ENCODE measurements at places on chromosomes 1 and 21.

GRCh38 chr21:43343095-43343991 lies 83.6 kb downstream of the SIK1 start:
- no peak for DNase-seq

- no peak for DNase-seq
Measured at GRCh38 chr1:21396516-21396915, 43.4 kb upstream of the NBPF3 start.

DNA sequence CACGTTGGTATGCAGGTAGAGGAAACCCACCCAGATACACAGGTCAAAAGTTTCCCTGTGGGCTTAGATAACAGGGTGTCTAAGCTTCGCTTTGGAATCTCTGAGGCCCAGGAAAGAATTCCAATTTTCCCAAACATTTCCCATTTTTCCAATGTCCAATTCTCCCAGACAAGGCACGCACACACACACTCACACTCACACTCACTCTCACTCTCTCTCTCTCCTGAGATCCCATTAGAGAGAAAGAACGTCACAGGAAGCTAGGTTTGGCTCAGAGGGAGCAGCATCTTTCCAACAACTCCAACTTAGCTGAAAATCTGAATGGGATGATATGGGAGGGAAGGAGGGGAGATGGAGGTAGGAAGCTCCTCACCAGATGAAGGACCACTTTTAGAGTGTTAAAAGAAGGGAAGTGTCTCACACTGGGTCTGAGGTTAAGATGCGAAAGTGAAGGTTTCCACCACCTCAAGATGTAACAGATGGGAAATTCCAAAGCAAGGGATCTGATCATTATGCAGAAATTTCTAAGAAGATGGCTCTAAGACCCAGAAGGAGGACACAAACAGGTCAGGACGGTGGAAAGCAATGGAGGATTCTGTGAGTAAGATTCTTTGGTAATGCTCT lies 63.5 kb downstream of the GNG12 start:
- no peak for DNase-seq

DNA sequence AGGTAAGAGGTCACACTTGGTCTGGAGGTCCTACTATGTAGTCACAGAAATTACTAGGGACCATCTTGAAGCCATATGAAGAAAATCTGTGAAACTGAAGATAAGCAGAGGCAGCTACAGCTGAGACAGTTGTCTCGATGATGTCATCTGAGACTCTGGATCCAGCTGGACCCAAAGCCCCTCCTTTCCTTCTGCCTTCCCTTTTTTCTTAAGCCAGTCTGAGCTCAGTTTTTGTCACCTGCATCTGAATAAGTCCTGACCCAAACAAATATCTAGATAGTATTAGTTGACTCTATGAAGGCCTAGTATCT lies 143.3 kb downstream of the ETS2 start:
- DNase-seq = no peak

- DNase-seq = no peak
Measured at GRCh38 chr1:75791022-75791421, 5.0 kb downstream of the RABGGTB start.

DNA sequence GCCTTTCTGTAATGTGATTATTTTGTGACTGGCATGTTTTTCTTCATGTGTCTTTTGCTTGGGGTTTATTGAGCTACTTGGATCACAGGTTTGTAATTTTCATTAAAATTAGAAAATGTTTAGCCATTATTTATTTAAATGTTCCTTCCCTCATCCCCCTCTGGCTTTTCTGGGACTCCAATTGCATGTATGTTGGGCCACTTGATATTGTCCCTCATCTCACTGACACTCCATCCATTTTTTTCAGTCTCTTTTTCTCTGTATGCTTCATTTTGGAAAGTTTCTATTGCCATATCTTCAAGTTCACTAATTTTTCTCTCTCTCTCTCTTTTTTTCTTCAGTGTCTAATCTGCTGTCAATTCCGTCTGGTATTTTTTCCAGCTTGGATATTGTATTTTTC lies 390.1 kb downstream of the PRDM2 start:
- no peak for DNase-seq

- DNase-seq = no peak
Measured at GRCh38 chr1:54327386-54328065, 78.7 kb downstream of the SSBP3 start.

GRCh38 chr21:33969581-33969980 lies 54.0 kb upstream of the ATP5PO start:
- DNase-seq = no peak

DNA sequence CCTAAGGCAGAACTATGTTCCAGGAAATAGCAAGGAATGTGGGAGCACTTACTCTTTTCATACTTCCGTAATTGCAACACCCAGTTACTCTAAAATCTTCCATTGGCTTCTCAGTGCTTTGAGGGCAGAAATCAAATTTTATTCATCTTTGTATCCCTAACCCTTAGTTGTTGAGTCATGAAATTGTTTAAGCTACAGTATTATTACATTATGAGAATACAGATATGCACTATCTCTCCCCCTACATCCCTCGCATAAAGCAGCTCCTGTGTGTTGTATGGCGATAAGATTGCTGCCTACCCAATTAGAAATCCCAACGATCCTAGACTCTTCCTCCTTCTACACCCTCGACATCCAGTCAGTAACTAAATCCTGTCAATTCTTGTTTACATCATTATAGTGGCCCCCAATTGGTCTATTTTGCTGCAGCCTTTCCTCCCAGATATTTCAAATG lies 2.6 kb downstream of the AIDA start:
- no peak for DNase-seq

DNA sequence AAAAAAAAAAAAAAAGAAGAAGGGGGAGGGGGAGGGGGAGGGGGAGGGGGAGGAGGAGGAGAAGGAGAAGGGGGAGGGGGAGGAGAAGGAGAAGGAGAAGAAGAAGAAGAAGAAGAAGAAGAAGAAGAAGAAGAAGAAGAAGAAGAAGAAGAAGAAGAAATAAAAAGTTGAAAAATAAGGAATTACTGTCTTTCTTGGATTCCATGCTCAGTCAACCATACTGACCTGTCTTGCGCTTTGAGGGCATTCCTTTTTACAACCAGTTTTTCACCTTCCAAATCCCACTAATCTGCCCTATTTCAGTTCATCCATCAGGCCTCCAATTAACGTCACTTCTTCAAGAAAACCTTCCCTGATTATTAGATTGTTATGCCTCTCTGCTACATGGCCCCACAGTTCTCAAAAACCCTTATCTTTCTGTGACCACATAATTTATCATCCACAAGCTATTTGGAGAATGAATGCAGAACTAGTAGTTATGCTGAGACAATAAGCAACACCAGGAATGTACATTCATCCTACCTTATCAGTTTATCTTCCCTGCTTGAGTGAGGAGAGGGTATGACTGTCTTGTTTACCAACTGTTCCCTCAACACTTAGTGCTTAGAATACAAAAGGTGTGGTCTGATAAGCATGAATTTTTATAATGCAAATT lies 57.5 kb upstream of the GUCA2A start:
- DNase-seq = no peak

- DNase-seq = no peak
Measured at GRCh38 chr1:199087144-199087543, 448.3 kb downstream of the PTPRC start.

DNA sequence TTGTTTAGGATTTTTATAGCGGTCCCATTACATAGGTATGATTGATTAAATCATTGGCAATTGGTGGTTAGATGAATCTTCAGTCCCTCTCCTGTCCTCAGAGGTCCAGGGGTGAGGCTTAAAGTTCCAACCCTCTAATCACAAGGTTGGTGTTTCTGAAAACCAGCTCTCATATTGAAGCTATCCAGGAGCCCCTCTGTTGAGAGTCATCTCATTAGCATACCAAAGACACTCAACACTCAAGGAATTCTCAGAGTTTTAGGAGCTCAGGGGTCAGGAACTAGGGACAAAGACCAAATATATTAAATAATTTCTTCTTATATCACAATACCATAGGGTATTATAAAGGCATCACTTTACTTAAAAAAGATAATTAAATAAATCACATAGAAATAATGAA lies 23.3 kb downstream of the FCRL2 start:
- DNase-seq = no peak

DNA sequence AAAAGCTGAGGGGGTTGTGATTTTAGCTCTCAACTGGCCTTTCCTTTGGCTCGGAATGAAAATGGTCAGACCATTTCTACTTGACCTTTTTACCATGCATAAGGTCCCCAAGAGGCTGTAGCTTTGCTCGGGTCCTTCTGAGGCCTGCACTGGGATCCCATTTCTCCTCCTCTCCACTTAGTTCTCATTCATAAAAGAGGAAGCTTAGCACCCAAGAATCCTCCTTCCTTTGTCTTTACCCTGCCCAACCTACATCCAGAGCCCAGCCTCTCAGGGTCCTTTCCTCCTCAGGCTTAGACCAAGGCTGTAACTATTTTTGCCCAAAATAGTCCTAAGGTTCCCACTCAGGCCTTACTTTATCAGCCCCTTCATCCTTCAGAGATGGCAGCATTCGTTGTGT lies 6.0 kb upstream of the SLC27A3 start:
- DNase-seq = no peak

- no peak for DNase-seq
Measured at GRCh38 chr1:85603086-85603880, 22.7 kb downstream of the CCN1 start.

- DNase-seq = no peak
Measured at GRCh38 chr1:10910681-10911489, 101.6 kb upstream of the TARDBP start.

DNA sequence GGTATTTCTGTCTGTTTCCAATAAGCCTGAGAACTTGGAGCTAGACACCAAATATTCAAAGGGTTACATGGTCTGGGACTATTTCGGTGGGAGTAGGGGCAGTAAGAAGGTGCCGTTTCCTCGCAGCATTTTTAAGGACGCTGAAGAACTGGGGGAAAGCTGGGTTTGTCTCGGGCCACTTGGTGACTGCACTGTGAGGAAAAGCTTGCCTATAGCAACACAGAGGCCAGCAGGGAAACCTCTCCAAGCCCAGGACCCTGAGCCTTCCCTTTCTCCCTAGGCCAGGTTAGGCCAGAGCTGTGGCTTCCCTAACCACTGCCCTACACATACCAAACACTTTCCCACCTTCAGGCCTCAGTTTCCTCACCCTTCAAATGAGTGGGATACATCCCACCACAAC lies 3.3 kb downstream of the GLIS1 start:
- no peak for DNase-seq

- DNase-seq = no peak
Measured at GRCh38 chr1:246291127-246291526, 216.0 kb downstream of the SMYD3 start.

DNA sequence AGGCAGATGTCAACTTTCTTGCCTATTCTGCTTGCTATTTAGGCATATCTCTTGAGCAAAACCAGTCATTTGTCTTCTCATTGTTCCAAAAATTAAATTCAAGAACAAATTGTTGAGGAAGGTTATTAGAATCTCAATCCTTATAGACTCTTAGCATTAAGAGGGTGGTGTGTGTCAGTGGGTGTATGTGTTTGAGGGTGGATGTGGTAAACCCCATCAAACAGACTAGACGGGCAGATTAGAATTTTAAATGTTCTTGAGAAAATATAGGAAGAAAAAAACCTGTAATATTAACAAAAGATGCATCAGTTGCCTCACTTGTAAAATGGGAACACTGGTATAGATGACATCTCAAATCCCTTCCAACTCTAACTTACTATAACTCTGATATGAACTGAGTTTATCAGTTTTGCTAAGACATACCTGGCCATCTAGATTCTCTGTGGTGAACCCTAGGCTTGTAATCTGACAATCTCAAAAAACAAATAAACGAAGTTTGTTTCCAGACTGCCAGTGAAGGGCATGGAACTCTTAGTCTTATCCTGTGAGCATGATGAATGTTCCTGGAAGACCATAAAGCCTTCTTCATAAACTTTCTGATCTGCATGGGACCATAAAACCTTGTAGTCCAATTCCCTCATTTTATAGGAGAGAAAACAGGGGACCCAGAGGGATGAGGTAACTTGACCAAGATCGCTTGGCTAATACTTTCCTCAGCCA lies 176.3 kb upstream of the SGIP1 start:
- no peak for DNase-seq

DNA sequence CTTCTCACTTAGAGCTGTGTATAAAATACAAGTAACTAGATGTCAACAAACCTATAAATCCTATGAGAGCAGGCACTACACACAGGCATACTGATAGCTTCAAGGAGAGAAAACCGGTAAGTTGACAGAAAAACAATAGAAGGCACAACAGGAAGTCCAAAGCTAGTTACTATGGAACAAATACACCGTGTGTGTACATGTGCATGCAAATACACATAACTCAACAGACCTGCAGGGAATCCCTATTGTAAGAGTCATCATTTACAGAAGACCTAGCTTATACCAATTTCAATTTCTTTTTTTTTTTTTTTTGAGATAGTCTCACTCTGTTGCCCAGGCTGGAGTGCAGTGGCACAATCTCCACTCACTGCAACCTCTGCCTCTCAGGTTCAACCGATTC lies 26.3 kb downstream of the JAK1 start:
- no peak for DNase-seq

DNA sequence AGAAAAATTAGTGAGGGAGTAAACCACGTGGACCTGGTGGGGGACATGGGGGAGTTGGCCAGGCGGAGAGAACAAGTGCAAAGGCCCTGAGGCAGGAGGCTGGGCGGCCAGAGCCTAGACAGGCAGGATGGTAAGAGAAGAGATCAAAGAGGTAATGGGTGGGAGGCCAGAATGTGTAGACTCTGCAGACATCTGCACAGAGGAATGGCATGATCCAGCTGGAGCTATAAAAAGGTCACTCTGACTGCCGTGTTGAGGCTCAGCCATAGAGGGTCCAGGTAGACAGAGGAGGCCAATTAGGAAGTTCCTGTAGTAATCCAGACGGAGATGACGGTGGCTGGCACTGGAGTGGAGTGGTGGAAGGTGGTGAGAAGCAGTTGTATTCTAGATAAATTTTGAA lies 3.6 kb downstream of the H6PD start:
- no peak for DNase-seq

GRCh38 chr1:165855010-165855838 lies 27.8 kb downstream of the UCK2 start:
- DNase-seq = no peak

GRCh38 chr1:9198538-9199361 lies 35.8 kb upstream of the H6PD start:
- DNase-seq = no peak

DNA sequence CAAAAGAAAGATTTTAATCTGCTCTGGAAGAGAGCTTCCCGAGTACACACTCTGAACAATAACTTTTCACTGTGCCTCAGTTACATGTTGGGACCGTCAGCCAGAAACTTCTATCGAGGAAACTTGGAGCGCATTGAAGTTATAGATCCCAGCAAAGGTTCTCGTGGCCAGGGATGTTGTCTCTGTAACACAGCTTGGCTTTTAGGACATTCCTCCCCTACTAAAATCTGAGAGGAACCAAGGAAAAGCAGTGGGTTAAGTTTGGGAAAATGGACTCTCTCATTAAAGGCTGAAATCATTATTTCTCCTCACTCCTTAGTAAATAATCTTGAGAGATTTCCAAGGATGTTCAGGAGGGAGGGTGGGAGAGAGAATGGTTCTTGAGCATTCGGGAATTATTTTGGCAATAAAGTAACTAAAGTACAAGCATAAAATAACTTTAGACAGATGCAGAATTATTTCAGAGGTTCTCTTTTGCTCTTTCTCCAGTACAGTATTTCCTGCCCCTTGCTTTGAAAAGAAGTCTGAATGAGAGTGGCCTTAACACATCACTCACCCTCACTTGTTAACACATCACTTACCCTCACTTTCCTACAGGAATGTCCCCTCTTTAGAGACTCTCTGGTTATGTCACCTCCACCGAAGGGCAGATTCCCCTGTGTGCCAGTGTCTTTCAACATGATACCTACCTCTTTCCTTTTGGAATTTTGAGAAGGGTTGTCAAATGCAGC lies 1.8 kb upstream of the NFIA start:
- peak; percentile 15 for DNase-seq

- DNase-seq = no peak
Measured at GRCh38 chr1:230708631-230709580, 5.0 kb downstream of the AGT start.

- no peak for DNase-seq
Measured at GRCh38 chr1:207277241-207277640, 44.2 kb upstream of the CD55 start.

Measured in KG1 (cell line).